Fibroblast of mammary gland (primary cell): ENCODE measurements at places on chromosomes 2 and 18.
A peak's percentile ranks its signal among the peaks of the same experiment; 100 is the strongest.

DNA sequence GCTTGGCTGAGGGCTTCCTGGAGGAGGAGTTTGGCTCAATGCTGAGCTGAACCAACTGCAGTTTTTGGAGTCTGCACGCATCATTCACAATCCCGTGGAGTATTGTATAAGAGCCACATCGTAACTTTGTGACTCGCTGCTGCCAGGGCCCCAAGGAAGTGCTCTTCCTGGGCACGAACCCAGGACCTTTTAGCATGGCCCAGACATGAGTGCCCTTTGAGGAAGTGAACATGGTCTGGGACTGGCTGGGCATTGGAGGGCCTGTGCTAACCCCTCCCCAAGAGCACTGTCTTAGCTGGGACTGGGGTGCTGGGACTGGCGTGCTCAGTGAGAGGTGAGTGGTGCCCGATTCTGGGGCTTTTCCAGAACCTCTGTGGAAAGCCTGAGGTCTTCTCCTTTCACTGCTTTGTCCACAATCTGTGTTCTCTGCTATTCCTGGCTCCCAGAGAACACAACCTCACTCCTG is 88.6 kb downstream of the LIPG start:
- DNase-seq = peak; percentile 44

DNA sequence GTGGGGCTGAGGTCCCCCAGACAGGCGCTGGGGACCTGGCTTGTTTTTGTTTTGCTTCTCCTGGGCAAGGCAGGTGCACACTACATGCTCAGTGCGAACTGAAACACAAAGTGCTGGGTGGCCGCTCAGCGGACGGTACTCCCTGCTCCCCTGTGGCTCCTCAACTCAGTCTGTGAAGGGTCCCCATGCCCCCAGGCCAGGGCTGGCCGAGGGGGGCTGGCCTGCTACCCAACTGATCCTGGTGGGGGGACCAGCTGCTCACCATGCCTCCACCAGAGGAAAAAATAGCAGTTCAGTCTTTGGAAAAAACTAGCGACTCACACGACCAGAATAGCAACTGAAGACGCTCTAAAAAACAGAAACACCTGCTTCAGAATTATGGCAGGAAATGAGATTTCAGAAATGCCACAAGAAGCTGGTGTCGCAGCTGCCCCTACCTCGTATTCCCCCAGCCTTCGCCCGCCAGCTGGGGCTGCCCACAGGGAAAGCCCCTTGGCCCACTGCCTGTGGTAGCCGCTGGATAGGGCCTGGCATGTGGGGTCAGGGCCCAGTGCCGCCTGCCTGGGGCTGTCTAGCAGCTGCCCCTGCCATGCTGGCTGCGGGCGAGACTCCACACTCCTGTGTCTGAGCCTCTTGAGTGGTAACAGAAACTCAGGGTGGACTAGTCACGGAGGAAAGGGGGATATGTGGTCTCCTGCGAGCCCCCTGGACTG is 43.7 kb downstream of the MEX3C start:
- DNase-seq = no peak

- DNase-seq = no peak
Measured at GRCh38 chr18:40849886-40850285, 1105.1 kb upstream of the PIK3C3 start.

- DNase-seq = no peak
Measured at GRCh38 chr2:136022396-136023146, 37.1 kb upstream of the DARS1 start.

GRCh38 chr2:222733846-222734702 is 62.6 kb downstream of the MOGAT1 start:
- DNase-seq = no peak

DNA sequence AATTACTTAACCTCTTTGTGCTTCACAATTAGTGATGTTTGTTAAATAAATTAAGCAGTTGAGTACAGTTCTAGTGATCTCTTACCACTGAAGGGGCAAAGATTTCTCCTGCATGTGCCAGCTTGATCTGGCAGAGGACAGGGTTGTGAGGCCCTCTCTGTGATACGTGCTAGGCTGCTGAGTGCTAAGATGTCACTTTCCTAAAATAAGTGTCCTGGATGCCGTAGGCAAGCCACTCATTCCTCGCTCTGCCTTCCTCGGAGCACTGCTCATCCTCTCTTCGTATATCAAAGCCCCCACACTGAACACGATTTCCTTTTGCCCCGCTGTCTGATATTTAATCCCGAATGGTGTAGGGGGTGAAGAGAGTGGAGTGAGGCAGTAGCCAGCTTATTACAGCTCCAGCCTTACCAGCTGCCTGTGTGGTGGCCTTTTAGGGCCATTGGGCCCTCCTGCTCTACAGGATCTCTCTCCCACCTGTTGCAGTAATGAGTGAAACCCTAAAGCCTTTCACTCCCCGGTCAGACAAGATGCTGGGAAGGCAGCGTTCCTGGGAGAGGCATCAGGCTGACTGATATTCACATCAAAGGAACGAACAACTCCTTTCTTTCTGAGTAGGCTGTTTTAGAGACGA is 40.5 kb downstream of the PTPRM start:
- no peak for DNase-seq

DNA sequence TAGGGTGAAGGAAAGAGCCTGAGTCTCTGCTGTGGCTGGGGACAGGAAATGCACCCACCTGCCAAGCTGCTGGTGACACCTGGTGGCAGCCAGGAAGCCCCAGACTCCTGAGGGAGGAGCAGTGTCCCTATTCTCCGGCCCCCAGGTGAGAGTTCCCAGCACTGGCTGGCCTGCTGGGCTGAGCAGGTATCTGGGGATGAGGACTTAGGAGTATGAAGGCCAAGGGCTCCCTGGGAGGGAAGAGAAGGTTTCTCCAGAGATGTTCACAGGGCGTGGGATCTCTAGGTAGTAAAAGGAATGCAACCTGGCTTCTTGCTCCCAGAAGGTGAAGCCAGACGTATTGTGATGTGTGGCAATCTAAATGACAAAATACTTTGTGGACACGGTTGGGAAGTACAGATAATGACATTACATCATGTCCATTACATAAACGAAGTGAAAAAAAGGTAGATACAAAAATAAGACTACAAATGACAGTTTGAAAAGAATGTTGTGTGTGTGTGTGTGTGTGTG is 75.8 kb upstream of the SLC1A4 start:
- DNase-seq = no peak

- DNase-seq = no peak
Measured at GRCh38 chr2:84299211-84299775, 159.8 kb downstream of the SUCLG1 start.

- no peak for DNase-seq
Measured at GRCh38 chr2:109437325-109438090, 176.3 kb downstream of the SEPTIN10 start.

- no peak for DNase-seq
Measured at GRCh38 chr18:26840965-26841364, 24.5 kb downstream of the AQP4 start.

GRCh38 chr2:114610677-114611076 is 168.2 kb downstream of the DPP10 start:
- no peak for DNase-seq

DNA sequence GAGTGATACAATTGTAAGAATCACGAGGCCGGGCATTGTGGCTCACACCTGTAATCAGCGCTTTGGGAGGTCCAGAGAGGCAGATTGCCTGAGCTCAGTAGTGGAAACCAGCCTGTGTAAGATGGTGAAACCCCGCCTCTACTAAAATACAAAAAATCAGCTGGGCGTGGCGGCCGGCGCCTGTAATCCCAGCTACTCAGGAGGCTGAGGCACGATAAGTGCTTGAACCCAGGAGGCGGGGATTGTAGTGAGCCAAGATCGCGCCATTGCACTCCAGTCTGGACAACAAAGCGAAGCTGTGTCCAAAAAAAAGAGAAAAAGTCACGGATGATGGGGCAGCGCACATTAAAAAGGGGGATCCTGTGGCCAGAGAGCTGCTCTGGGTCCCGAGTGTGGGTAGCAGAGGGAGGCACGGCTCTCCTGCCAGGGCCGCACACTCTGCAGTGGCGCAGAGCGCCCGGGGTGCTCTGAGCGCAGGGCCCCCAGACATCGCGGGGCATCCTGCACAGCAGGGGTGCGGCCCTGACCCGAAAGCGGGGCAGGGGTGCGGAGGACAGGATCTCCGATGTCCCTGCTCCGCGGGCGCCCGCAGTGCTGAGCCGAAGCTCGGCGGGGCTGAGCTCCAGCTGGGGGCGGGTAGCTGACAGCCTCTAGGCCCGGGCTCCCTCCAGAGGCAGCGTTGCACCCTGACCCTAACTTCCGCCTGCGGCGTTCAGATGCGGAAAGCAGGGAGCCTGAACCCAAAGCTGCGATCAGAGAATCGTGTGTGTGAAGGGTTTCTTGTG is 30.4 kb upstream of the RAB6D start:
- no peak for DNase-seq

DNA sequence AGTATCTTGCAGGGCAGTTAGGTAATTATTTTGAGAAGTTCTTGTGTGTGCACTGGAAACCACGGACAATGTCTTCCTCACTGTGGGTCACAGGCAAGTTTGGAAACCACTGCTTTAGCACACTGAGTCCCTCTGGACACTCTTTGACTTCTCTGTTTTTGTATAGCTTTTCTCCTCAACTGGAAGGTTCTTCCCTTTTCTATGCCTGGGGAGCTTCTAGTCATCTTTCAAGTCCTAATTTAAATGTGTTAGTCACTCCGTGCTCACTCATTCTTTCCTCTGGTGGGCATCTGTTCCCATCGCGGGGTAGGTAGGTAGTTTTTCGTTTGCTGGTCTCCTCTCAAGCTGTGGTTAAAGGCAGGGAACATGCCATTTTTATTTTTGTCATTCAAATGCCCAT is 32.1 kb downstream of the E2F6 start:
- DNase-seq = no peak

DNA sequence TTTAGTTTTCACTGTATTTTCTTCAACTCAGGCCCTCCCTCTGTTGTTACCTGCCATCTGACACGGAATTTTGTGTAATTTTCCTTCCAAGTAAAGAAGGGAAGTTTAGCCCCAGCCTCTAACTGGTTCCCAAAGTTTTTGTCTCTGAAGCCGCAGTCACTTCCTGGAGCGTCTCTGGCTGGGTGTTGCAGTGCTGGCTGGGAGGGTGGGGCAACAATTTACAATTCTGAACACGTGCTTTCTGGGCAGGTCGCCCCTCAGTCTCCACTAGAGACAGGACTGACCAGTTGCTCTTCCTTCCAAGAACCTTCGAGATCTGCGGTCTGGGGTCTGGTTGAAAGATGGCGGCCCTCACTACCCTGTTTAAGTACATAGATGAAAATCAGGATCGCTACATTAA is 3.5 kb downstream of the CNDP2 start:
- DNase-seq = peak; percentile 74

GRCh38 chr2:179626261-179626660 is 235.2 kb downstream of the ZNF385B start:
- no peak for DNase-seq

GRCh38 chr2:188291617-188292347 is at the start of gene GULP1:
Gene GULP1 (plus strand): TSS chr2:188291874. CDS start chr2:188477703, 185,829 bp downstream.
- DNase-seq = peak; percentile 71

- DNase-seq = no peak
Measured at GRCh38 chr18:22194151-22194598, 24.8 kb downstream of the GATA6 start.

DNA sequence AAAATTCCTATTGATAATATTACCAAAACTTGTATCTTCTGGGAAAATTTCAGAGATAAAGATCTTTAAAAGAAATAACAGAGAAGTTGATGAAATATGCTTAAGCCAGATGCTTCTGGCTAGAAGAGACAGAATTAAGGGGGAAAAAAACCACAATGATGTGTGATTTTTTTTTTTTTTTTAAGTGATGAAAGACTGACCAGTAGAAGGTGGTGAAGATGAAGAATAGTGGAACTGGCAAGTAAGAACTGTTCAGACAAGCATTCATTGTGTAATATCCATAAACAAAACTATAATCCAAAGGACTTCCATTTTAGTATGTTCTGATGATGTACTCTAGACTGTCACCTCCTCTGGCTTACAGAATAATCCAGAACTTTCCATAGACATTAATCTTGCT is 89.8 kb downstream of the INO80D start:
- no peak for DNase-seq

GRCh38 chr2:113213061-113213930 is 39.5 kb downstream of the PSD4 start:
- no peak for DNase-seq

GRCh38 chr2:164841719-164842623 is at the start of gene COBLL1:
Gene COBLL1 (minus strand): TSS chr2:164841823. CDS start chr2:164841196, 627 bp downstream.
- DNase-seq = peak; percentile 45

DNA sequence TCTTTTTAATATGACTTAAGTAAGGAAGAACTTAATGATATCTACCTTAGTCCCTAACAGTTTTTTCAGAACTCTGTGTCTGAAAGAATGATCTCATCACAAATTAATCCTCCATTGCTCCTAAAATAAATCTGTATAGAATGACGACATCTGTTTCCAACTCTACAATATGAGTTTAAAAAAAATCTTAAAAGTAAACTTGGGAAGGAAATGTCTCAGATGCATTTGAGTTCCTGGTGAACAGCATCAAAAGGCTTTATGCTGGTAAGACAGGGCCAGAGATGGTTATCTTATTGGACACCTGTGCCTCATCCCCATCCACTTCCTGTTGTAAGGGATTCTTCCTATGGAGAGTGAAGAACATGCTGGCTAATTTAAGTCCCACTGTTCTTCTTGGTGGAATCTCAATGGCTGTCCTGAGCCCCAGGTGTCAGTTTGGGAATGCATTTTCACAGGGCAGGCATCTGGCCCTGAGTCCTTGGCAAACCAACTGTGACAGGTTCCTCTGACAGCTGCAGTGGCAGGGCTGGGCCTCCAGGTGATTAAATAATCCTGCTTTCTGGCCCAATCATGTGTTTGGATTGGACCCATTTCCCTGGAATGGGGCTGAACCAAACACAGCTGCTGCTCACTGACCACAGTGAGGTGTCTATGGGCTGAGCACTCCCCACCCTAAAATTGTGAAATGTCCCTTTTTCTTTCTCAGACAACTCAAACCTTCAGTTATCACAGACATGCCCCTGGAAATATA is 12.9 kb upstream of the NCKAP5 start:
- no peak for DNase-seq

DNA sequence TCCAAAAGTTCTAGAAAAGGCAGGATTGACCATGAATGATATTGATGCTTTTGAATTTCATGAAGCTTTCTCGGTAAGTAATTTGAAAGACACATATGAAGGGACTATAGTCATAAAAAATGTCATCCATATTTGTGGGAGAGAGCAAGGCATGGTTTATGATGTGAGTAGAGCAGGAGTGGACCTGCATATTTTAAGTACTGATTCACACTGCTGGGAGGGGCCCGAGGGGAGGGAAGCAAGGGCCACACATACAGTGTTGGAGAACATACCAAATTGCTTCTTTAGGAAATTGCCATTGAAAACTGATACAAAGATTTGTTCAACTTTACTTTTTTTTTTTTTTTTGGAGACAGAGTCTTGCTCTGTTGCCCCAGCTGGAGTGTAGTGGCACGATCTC is 39.4 kb downstream of the HADHB start:
- no peak for DNase-seq

- peak; percentile 12 for DNase-seq
Measured at GRCh38 chr2:235894839-235895238, 273.3 kb downstream of the GBX2 start.
